ENCODE measurements at places on chromosomes 4 and X.

DNA sequence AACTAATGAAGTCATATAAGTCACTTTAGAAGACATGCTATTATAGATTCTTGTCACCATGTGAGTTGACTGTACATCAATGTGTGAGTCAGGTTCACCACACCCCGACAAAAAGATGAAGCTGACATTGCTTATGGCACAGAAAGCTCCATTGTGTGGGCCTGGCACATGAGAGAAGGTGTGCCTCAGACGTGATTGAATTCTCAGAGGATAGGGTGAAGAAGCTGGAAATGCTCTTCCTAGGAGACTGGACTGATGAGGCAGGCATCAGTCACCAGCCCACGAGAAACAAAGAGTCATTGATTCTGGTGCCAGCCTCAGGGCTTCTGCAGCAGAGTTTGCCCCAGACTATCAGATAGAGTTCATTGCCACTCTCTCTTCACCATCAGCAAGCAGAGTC lies 35.9 kb upstream of the LRAT start:
- DNase-seq: no peak

DNA sequence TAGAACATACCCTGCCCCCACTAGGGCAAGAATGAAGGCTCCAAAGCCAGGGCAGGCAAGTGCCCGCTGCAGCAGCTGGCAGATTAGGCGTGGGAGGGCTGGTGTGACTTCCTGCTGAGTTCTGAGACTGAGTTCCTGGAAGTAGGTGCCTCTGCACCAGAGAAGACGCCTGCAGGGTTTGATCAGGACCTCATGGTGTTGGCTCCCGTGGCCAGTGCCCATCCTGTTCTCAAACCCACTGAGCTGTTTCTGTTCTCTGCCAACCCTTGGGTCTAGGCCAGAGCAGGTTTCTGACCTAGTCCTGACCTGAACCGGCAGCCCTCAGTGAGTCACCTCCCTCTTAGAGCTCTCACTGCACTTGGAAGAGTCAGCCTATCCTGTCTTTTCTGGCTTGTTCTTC lies 220.7 kb downstream of the HS6ST2 start:
- DNase-seq: peak; percentile 6

GRCh38 chrX:154489182-154489581 lies 1.2 kb downstream of the SLC10A3 start:
- no peak for DNase-seq

- no peak for DNase-seq
Observed at GRCh38 chr4:182897601-182898478, 19.3 kb downstream of the DCTD start.

DNA sequence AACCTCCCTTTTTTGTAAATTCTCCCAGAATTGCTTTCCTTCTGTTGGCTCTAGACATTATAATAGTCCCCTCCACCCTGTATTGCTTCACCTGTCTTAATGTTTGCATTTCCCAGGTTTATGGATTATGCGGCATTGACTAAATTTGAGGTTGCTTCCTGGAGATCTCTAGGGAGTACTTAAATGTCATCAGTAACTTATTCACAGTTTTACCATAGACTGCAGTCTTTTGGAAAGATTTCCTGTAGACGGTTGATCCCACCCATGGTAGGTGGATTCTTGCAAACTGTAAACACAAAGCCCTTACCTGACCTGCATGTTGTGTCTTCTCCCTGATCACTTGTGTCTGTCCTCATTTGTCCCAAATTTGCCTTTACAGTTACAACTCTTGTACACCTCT lies 6.2 kb upstream of the NOX1 start:
- no peak for DNase-seq

DNA sequence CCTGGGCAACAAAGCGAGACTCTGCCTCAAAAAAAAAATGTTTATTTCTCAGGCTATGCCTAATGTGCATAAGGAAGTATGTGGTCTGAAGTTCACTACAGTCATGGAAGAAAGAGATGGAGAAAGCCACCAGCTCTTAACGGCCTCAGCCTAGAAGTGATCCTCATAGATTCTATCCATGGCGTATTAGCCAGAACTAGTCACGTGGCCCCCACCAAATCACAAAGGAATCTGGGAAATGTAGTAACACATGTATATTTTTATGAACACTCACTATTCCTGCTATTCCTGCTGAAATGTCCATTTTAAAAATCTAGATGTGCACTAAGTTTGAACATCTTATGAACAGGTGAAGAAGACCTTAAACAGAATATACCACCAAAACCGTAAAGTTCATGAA lies 33.8 kb downstream of the MTTP start:
- no peak for DNase-seq

- no peak for DNase-seq
Observed at GRCh38 chr4:89949782-89950387, 55.2 kb downstream of the MMRN1 start.

GRCh38 chr4:179325181-179325580 lies 1882.9 kb upstream of the AGA start:
- DNase-seq: no peak

- no peak for DNase-seq
Observed at GRCh38 chrX:7127056-7127455, 20.5 kb upstream of the STS start.

GRCh38 chr4:62324215-62324614 lies 1124.1 kb downstream of the ADGRL3 start:
- DNase-seq: no peak

DNA sequence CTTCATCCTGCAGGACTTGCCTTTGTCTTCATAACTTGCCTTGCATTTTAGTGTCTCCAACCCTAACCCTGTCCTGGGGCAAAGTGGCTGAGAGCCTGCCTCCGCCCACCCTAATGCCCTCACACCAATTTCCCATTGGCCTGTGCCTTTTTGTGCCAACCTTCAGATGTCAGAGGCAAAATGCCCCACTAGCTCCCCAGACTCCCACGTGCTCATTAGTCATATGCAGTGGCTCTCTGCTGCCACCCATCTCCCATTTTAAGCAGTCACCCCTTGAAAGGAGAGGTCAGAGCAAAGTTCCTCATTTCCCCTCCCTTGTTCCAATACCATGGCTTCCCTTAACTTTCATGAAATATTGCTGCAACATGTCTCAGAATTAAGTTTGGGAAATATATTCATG lies 74.8 kb upstream of the PASD1 start:
- DNase-seq: no peak

DNA sequence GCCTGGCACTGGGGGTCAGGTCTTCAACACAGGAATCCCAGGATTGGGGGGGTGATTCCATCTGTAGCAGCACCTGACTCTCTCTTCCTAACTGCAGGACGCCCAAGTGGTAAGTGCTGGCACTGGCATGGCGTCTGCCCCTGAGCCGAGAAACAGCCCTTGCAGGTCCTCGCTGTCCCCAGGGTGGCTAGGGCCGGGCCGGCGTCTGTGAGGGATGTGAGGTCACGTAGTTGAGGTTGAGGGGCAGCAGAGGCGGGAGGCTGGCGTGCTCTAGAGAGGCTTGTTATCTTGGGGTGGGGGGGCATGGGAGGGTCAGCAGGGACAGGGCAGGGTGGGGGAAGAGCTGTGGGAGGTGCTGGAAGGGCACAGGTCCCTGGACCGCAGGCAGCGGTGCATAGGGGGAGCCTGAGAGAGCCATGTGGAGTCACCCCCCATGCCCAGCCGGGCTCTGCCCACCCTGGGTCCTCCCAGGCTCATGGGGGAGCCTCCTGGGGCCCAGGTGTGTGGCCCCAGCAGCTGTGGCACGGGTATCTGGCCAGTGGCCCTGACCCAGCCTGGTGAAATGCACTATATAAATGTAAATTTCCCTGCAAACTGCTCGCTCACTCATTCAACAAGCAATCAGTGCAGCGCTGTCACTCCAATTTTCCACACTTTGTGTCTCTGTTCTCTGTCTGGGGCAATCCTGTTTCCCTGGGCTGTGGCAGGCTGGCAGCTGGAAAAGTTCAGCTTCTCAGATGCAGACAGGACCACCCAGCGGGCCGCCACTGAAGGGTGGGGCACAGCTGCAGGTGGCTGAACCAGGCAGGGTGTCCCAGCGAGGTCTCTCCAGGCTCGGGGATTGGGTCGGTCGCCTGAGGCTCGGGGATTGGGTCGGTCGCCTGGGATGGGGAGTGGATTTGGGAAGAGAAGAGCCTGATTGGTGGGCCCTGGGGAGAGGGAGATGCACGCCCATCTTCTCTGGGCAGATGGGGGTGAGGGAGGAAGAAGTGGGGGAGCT lies 102.2 kb upstream of the NKX1-1 start:
- DNase-seq: no peak

GRCh38 chr4:8341691-8342090 lies 72.1 kb downstream of the HTRA3 start:
- no peak for DNase-seq

DNA sequence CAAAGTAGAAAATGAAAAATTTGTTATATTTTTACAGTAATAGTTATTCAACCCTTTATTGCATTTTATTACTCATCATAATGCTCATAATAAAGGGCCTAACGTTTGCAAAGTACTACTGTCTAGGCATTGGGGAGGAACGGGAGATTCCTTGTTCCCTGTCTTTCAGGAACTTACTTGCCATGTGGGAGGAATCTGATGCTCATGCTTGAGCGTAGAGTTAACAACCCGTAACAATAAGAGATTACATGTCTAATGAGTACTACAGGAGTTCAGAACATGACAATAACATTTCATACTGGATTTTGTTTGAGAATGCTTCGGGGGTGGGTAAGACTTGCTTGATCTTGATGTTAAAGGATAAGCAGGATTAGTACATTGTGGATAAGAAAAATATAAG lies 2.9 kb downstream of the CCSER1 start:
- DNase-seq: no peak

GRCh38 chr4:8897251-8898167 lies 25.9 kb upstream of the HMX1 start:
- DNase-seq: no peak

- DNase-seq: peak; percentile 55
Observed at GRCh38 chr4:98446499-98447375, 185.6 kb downstream of the RAP1GDS1 start.

- no peak for DNase-seq
Observed at GRCh38 chr4:83178029-83178428, 63.5 kb upstream of the PLAC8 start.
